ENCODE measurements at places on chromosomes 1 and 21. TPM values are rescaled to one million over a fixed set of nuclear protein-coding genes. Genes with fewer than 3 reads are reported as not detected.
A peak's percentile ranks its signal among the peaks of the same experiment; 100 is the strongest.

The S100A12 gene
- 5.7 TPM for total RNA-seq

The USH2A gene
- total RNA-seq, result 2.4 TPM

The DENND4B gene
- 26.6 TPM for total RNA-seq

The CDK18 gene
- 116 TPM for total RNA-seq

- H3K27me3 ChIP-seq, result no peaks in the 10 kb centered on the region
- no peak overlapping the region for H3K27ac ChIP-seq
- peaks cover 8% of the 10 kb centered on the region for H3K36me3 ChIP-seq
- no peak for DNase-seq
Measured at GRCh38 chr1:39833621-39834385, 45.1 kb upstream of the BMP8B start.

DNA sequence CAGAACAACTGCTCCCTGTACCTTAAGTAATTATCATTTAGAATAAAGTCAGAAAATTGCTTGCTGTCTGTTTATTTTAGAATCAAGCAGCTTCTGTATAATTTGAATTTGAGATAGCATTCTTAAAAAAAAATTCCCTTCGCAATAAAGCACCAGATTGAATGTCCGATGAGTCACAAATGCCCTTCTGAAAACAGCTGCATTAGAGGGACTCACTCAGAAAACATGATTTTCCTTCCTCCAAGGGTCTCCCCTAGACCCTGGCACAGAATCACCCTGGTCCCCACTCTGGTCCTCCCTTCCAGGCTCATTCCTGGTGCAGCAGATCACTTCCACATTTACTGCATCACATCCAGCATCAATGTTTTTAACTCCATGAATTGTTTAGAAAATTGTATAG is 471.1 kb upstream of the VAMP3 start:
- H3K27ac ChIP-seq, result peak overlapping the region; percentile 66
- H3K4me3 ChIP-seq, result no peak overlapping the region
- no peak for DNase-seq
- H3K27me3 ChIP-seq, result no peaks in the 10 kb centered on the region

DNA sequence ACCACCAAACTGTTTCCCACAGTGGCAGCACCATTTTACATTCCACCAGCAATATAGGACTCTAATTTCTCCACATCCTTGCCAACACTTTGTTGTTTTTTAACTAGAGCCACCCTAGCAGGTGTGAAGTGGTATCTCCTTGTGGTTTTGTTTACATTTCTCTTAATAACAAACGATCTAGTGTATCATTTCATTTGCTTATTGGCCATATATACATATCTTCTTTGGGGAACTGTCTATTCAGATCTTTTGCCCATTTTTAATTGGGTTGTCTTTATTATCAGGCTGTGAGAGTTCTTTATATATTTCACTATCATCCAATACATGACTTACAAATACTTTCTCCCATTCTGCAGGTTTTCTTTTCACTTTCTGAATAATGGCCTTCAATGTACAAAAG is 18.0 kb downstream of the TRIM33 start:
- H3K27ac ChIP-seq, result no peak overlapping the region

GRCh38 chr1:221089803-221090202 is 210.6 kb downstream of the HLX start:
- H3K4me3 ChIP-seq, result no peak overlapping the region
- no peak overlapping the region for H3K27ac ChIP-seq
- H3K4me1 ChIP-seq, result no peaks in the 10 kb centered on the region
- no peaks in the 10 kb centered on the region for H3K36me3 ChIP-seq
- no peak for DNase-seq
- no peaks in the 10 kb centered on the region for H3K27me3 ChIP-seq

- H3K4me3 ChIP-seq, result no peak overlapping the region
- H3K4me1 ChIP-seq, result no peaks in the 10 kb centered on the region
- no peak for DNase-seq
- H3K27ac ChIP-seq, result no peak overlapping the region
- H3K36me3 ChIP-seq, result peaks cover 28% of the 10 kb centered on the region
Measured at GRCh38 chr1:91680556-91681155, 180.0 kb downstream of the CDC7 start.

Data from right atrium auricular region (tissue), 2 donors.